NCI-H2029 treated with DMSO at 0.1 percent for 48 hours (cell line): ENCODE measurements at places on chromosomes 13 and 19.
A peak's percentile ranks its signal among the peaks of the same experiment; 100 is the strongest.

DNA sequence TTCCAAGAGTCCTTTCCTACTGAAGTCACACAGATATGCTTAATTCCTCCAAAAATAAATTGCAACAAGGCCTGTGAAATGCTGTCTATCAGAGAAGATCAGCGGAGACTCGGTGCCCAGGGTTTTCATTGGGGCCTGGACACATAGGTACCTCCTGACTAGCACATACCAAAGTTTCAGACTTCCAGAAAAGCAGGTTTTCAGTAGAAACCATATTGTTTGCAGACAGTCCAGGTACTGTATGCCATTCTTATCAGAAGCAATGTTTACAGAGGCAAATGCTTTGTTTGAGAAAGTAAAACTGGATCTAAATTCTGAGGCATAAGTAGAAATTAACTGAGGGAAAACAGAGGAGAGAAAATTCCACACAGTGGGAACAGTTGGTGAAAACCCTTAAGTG lies 12.8 kb downstream of the ZNF229 start:
- DNase-seq = no peak

- no peak for DNase-seq
Observed at GRCh38 chr13:113548171-113548641, 36.3 kb upstream of the TFDP1 start.

- DNase-seq = no peak
Observed at GRCh38 chr19:5515737-5516136, 52.0 kb downstream of the TINCR start.

DNA sequence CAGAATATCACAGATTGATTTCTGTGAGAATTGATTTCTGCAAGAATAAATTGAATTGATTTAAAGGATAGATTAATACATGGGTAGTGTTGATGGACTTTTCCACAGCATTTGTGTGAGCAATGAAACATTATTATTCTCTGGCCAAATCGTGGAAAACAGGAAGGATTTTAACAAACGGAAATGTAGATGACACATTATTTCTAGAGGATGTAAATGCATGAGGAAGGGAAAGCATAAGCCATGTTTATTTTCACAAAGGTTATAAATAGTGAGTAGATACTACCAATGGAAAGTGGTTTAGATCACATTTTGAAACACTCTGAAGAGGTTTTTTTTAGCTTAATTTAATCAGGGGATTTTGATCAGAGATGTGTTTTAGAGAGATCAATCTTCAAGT lies 1534.6 kb upstream of the MIR17HG start:
- no peak for DNase-seq

- no peak for DNase-seq
Observed at GRCh38 chr13:98476106-98476505, 100.8 kb downstream of the STK24 start.

DNA sequence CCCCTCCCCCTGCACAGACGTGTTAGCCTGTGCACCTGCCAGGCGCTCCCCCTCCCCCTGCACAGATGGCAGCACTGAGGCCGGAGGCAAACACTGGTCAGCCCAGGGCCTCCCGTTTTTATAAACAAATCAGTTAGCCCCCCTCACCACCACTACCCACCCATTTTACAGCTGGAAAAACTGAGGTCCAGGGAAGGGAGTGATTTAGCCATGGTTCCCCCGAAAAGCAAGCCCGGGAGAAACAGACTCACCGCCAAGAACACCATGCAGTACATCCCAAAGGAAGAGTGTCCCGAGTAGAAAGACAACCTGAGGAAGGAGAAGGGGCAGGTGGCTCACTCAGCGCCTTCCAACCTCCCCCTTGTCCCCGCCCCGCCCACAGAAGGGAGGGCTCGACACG lies 8.7 kb downstream of the PLPP2 start:
- peak; percentile 49 for DNase-seq

- no peak for DNase-seq
Observed at GRCh38 chr19:55777528-55777927, 8.6 kb downstream of the RFPL4AL1 start.

DNA sequence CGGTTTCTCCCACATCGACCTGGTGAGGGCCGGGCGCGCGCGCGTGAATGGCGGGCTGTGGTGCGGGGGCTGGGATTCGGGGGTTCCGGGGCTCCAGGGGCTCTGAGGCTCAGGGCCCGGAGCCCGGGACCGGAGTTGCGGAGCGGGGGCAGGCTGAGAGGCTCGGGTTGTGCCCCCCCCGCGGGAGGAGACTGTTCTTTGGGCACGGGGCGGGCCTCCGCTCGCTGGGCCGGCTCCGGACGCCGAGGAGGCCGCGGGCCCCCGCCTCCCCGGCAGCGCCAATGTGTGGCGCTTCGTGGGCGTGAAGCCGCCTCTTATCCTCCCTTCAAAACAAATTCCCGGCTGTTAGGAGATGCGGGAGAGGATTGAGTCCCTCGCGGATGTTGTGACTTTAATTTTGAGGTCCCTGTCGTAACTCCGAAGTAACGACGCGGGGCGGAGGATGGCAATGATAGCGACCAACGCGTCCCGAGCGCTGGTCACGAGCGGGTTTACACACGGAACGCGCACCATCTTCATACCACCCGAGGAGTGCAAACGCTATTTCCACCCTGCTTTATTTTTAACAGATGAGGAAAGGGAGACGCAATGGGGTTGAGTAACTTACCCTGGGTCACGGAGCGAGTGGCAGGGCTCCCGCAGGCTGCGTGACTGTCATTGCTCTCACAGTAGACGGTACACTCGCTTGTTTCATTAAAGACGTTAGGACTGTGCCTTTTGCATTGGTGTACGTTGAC lies 536 bp downstream of the UBA2 start:
- DNase-seq = no peak

GRCh38 chr19:19062454-19063182 lies 1.2 kb upstream of the SLC25A42 start:
- DNase-seq = peak; percentile 90

GRCh38 chr13:96771486-96772367 lies 222.5 kb downstream of the OXGR1 start:
- no peak for DNase-seq

DNA sequence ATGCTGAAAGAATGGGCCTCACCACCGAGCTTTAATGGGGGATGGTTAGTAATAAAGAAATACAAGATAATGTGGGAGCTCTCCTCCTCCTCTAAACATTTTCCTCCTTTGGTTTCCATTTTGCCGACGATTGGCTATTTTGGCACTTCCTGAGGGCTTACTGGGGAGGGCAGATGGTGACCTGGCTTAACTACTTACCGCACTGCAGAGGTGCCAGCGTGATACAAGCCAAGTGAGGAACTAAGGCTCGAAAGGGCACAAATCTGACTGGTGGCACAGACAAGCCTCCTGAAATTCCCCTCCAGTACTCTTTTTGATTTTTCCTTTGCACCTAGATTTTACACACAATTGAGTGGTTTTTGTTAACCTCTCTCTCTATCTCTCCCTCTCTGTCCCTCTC lies 53.3 kb upstream of the RAP2A start:
- no peak for DNase-seq

GRCh38 chr13:60584976-60585375 lies 188.0 kb downstream of the TDRD3 start:
- DNase-seq = no peak

DNA sequence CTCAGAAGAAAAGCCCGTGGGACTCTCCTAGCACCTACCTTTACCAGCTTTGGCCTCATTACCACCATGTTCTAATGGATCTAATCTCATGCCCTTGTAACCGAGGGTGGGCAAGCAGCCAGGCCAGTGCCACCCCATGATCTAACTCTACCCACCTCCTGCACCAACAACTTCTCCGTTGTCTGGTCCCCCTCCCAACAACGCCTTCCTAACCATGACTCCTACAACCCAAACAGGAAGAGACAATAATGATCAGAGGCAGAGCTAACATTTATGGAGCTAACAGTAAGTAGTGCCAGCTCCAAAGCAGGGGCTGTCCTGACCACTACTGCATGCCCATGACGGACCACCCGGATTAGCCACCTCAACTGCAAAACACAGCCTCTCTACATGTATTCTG lies 3.5 kb downstream of the USP12 start:
- DNase-seq = peak; percentile 20

- no peak for DNase-seq
Observed at GRCh38 chr19:2097203-2097885, 629 bp downstream of the IZUMO4 start.

GRCh38 chr19:40800339-40800996 lies 1.5 kb downstream of the EGLN2 start:
- no peak for DNase-seq

DNA sequence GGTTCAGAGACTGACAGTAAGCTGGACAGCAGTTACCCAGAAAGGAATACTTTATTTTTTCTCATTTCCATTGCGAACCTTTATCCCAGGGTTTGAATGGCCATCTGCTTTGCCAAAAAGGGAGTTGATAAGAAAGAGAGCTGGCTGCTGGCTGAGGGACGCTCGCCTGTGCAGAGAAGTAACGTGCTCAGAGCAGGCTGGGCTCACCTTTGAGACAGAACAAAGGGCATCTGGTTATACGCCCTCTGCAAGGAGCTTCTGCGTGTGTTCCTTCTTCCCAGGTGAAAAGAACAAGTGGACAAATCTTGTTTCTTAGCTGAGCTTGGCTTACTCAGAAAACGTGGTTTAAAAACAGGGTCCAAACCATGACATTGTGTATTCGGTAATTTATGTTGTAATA lies 47.4 kb downstream of the EFNB2 start:
- DNase-seq = no peak

- DNase-seq = no peak
Observed at GRCh38 chr13:78254113-78254512, 335.5 kb upstream of the EDNRB start.

GRCh38 chr13:22082030-22082429 lies 411.2 kb downstream of the FGF9 start:
- no peak for DNase-seq

DNA sequence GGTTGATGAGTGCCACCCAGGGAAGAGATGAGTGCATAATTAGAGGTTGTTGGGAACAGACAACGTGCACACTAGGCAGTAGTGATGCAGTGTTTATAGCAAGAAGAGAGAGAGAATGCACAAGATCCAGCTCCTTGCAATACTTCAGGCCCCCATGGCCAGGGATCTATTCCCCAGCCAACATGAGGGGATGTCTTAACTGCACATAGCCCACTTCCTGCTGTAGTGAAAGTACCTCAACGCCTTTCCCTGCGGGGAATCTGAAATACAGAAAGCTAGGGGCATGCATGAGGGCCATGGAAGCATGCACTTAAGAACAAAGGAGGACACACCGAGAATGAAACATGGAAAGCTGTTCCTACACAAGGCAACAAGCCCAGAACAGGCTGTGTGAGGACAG lies 636.7 kb upstream of the GPC6 start:
- no peak for DNase-seq

DNA sequence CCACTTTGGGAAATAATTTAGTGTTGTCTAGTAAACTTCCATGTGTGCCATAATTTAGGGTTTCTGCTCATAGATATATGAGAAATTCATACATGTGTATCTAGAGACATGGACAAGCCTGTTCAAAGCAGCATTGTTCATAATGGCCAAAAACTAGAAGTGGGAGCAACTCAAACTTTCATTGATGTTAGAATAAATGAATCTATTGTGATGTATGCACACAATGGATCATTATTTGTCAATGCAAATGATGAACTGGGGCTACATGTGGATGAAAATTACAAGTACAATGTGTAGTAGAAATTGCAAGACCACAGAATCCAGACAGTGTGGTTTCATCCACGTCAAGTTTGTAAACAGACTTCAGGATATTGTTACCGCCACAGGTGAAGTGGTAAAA lies 284.7 kb downstream of the SLC7A1 start:
- DNase-seq = no peak

GRCh38 chr13:21541980-21542379 lies 62.0 kb downstream of the MICU2 start:
- DNase-seq = no peak

GRCh38 chr13:51999921-52000320 lies 11.3 kb downstream of the ATP7B start:
- no peak for DNase-seq

DNA sequence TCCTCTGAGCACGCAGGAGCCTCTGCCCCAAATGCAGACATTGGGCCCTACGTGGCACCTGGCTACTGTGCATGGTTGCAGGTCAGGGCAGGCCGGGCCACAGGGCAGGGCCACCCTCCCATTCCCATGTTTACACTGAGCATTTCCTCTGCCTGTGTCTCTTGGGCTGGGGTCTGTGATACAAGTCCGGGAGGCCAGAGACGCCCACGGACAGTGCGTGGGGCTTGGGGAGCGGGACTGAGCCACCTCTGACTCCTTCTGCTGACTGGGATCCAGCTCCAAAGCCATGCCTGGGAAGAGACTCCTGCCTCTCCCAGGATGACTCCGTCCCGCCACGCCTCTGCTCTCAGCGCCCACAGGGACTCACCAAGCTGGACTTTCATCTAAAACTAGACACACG lies 18.8 kb downstream of the GAS6 start:
- DNase-seq = no peak

DNA sequence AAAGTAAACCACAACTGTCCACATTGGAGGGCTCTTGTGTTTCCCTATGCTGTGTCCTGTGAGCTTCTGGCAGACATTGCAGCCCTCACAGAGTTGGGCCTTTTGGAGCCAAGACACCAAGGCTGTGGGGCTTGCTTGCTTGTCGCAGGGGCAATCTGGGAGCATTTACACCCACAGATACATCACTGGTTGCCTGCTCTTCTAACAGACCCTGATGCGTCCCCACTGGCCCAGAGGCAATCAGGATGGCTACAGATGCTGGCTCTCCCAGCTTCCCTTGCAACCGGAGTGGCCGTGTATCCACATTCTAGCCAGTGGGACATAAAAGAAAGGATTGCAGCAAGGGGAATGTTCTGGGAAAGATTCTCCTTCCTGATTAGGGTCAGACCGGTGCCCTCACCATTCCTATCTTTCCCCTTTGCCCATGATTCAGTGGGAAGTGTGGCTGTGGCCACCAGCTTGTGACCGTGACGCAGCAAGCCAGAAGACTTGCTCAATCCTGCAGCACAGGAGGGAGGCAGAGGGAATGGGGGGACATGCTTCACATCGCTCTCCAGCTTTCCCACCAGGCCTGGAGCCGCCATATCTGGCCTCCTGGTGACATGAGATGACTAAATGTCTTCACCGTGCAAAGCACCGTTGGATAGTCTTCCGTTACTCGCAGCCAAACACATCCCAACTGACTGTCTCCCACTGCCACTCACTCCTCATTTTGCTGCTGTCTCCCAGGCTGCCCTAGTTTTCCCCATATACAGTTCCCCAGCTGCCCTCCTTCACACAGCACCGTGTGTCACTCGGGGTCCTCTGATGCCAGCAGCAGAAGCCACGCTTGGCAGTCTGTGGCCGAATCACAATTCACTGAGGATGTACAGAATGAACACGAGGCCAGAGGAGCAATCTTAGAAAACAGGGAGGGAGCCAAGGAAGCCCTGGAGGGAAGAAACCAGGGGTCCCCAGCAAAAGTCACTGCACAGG lies 151.0 kb downstream of the DPF1 start:
- no peak for DNase-seq

GRCh38 chr19:6373813-6374108 lies 1.2 kb downstream of the ALKBH7 start:
- no peak for DNase-seq

GRCh38 chr19:10315335-10316214 lies at the start of gene FDX2:
FDX2 (minus strand) TSS chr19:10316015; CDS start chr19:10315996, 19 bp downstream.
- DNase-seq = peak; percentile 55

DNA sequence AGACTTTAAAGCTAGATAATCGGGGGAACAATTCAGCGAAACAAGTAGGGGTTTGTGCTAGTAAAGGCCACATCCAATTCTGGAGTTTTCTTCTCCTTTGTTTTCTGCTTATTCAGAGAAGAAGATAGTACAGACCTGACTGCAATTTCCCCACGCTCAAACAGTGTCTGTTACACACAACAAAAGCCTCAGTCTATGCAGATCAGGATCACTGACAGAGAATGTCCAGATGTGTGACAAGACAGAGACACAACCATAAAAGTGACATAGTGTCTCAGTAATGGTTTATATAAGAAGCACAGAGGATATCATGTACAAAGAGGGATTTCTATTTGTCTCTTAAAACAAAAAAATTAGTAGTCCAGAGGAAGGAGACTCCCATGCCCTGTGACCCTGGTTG lies 70.7 kb upstream of the GTF3A start:
- DNase-seq = no peak
